ENCODE measurements at places on chromosomes 2 and 18. TPM values are rescaled to one million over a fixed set of nuclear protein-coding genes. Genes with fewer than 3 reads are reported as not detected.

STRN gene
- polyA plus RNA-seq, result 15.2 TPM

REG1B gene
- not detected for polyA plus RNA-seq

TCF23 gene
- 0.15 TPM for polyA plus RNA-seq

ZFP36L2 gene
- 126 TPM for polyA plus RNA-seq

DNAJC5G gene
- 0.14 TPM for polyA plus RNA-seq
